T-helper 1 cell (primary cell): ENCODE measurements at places on chromosomes 2 and 18.

GRCh38 chr2:68860111-68860510, 11.1 kb downstream of the BMP10 start:
- DNase-seq: no peak

- no peak for DNase-seq
Observed at GRCh38 chr2:141497272-141497671, 633.5 kb downstream of the LRP1B start.

DNA sequence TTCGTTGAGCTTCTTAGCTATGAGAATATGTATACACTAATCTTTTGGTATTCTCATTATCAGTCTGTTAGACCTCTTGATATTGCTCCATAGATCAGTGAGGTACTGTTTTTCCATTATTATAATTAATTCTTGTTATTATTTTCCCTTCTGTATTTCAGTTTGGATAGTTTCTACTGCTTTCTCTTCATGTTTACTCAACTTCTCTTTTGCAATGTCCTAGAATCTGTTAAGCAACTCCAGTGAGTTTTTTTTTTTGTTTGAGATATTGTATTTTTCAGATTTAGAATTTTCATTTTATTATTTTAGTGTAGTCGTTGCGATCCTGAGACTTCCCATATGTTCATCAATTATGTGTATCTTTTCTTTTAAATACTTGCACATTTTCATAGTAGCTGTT, 260.8 kb downstream of the SETBP1 start:
- no peak for DNase-seq

DNA sequence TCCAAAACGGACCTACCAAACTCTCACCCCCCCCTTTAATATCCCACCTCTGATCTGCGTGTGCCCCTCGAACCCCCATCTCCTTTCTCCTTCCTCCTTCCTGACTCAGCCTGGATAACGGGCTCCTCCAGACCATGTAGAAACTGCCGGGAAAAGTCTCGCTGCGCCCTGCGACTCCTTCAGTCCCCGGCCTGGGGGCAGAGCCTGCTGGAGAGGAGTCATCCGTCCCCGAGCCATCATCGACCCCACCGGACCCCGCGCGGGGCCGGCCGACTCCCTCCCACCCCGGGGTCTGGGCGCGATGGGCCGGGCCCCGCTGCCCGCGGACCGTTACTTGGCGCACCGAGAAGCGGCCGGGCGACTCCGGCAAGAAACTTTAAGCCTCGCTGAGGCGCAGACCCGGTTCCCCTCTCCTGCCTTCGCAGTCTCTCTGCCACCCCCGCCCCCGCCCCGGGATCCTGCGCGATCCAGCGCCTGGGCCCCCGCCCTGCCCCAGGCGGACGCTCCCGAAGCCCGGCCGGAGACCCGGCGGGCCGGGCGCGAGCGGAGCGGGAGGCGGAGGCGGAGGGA, 3.4 kb downstream of the ZEB2 start:
- no peak for DNase-seq

DNA sequence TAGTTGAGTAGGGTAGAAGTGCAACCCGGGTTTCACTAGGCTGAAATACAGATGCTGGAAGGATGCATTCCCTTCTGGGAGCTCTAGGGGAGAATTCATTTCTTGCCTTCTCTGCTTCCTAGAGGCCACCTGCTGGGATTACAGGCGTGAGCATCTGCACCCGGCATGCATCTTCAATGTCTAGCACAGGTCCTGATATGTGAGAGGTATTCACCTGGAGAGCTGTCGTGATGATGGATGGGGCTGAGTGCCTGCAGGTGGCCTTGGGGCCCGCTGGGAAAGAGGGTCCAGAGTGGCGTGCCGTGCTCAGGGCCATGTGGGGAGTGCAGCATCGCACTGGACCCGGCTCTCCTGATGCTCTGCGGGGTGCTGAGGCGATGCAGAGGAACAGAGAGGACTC, 6.6 kb upstream of the NTSR2 start:
- DNase-seq: no peak

DNA sequence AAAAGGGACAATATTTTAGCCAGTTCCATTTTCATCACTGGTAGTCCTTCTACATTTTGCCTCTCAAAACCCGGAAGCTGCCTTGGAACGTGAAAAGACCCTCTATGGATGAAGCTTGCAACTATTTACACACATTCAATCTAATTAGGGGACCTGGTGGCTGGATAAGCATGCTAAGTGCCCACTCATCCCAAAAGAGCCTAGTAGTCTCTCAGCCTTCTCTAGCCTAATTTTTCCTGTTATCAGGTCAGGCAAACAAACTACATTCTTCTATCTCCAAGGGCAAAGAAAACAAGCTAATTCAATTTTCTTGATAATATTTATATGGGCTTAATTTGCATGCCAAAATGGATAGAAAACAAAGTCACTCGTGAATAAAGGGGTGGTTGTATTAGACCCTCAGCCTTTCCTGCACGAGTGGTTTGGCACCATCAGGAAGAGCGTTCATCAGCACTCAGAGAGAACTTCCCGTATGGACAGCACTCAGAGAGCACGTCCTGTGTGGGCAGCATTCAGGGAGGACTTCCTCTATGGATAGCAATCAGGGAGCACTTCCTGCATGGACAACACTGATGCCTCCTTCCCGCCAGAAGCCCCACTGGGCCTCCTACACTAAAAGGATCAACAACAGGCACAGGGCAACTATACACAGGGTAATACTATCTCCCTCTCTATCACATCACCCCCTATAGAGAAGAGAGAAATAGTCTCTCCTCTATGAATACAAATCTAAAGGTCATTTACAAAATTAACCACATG, 122.2 kb downstream of the RBMS1 start:
- DNase-seq: no peak

DNA sequence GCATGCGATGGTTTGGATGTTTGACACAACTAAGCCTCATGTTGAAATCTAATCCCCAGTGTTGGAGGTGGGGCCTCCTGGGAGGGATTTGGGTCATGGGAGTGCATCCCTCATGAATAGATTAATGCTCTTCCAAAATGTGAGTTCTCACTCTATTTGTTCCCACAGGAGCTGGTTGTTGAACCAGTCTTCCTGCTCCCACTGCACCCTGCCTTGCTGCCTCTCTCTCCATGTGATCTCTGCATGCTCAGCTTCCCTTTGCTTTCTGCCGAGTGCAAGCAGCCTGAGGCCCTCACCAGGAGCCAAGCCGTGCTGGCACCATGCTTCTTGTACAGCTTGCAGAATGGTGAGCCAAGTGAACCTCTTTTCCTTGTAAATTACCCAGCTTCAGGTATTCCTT, 206.8 kb downstream of the VAPA start:
- no peak for DNase-seq

DNA sequence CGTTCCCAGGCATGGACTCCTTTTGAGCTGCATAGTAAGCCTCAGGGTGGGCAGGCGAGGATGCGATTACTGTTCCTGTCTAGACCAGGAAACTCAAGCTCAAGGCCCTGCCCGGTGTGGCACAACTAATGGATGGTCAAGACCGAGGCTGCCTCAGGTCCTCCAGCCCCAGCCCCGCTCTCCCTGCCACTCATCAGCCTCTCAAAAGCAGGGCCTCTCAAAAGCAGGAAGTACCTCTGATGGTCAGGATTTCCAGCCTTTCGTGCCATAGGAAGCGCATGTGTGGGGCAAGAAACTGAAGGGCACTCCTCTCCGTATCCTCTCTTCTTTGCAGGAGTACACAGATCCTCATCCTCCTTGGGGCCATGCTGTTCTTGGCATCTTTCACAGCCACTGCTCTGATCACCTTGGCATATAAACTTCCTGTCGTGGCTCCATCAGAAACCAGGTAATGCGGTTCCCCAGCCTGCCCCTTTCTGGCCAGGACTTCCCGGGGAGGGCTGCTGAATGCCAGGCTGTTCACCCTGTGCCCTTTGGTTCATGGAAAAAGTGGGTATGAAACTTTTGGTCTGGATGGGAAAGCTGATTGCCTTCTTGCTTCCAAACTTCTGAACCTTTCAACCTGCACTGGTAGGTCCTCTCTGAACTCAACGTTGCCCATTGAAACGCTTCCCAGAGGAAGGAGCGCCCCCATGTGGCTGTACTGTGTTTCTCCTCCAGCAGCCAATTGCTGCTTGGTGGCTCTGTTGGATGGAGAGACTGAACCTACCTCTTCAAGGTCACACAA, 82.8 kb upstream of the SEC11C start:
- DNase-seq: no peak

DNA sequence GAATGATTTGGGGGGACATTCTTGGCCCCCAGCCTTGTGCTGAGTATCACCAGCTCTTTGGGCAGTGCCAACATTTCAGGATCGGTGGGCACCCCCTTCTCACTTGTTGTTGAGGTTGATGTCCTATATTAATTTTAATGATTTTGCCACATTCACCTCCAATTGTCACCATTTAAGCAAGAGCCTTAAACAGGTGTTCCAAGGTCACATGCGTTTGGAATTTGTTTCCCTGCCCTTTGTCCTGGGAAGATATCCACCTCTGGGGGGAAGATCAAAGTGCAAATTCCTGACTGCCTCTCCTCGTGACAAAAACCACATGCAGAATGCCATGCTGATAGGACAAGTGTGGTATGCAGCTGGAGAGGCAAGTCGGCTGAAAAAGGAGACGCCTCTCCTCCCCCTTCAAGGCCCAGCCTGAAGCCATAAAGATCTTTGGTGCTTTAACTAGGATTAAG, 72.5 kb upstream of the ID2 start:
- DNase-seq: no peak

GRCh38 chr2:70141902-70142589, 48.8 kb downstream of the C2orf42 start:
- no peak for DNase-seq

DNA sequence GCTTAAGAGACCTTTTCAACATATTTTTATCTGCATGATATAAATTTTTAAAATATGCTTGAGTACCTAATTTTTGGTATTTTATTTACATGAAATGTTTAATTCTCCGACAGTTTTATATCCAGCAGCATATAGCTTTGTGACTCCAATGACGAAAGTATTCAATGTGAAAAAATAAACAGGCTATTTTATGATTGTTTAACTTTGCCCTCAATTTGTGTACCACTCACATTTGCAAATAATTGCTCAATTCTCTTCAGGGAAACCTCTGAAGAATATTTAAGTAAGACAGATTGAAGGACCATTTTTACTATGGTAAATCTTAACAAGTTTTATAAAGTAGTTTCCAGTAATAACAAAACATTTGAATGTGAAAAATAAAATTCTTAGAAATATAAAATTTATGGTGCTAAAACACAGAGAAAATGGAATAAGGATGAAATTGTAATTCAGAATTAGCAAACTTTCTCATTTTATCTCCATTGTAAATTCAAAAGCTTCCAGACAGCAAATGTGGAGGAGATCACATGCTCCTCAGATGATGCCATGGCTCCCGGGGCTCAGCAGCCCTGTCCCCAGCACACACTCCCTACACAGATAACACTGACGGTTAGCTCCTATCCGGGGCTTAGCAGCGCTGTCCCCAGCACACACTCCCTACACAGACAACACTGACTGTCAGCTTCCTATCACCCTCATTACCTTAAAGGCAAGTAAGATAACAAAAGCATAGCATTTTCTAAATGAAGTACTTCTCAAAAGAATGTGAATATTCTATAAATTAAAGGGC, 39.7 kb downstream of the SH3YL1 start:
- DNase-seq: no peak

- DNase-seq: no peak
Observed at GRCh38 chr18:6406075-6406909, 8.4 kb downstream of the L3MBTL4 start.

DNA sequence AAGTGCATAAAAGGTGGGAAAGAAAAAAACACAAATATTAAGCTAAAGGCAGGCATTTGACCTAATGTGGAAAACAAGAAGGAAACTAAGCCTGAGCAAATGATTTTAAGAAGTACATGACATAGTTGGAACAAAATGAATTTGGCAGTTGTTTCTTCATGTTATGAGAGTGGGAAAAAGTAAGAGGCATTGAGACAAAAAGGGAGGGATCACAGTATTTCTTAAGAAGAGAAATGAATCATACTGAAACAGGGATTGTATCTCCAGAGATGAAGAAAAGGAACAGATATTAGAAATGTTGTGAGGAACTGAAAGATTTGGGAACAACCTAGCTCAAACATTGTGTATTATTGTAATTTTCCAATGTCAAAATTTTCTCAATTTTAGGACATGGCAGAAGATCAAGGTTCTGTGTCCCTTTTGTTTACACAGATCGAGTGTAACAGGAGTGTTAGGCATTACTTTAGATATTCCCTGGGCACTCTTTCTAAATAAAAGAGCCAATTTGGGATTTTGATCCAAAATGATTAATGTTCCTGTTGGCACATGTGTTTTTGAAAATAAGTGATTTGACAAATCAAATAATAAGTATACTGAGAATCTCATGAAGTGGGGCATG, 98.6 kb downstream of the CALCRL start:
- DNase-seq: no peak

DNA sequence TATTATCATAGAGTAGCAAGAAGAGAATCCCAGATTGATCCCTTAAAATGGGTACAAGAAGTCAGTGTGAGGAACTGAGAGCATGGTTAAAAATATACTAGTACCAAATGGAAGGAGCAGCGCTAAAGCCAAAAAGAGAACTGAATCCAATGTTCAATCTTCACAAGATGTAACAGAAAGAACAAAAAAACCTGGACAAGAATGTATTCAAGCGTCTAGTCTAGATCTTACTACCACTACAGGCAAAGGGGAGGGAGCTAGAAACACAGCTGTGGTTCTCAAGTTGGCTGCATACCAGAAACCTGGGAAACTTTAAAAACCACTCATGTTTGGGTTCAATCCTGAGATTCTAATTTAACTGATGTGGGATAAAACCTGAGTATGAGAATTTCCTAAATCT, 57.5 kb downstream of the PIAS2 start:
- DNase-seq: no peak

GRCh38 chr2:26980971-26981370, 10.5 kb downstream of the MAPRE3 start:
- no peak for DNase-seq

- no peak for DNase-seq
Observed at GRCh38 chr2:85719609-85720240, 25.6 kb downstream of the GNLY start.

DNA sequence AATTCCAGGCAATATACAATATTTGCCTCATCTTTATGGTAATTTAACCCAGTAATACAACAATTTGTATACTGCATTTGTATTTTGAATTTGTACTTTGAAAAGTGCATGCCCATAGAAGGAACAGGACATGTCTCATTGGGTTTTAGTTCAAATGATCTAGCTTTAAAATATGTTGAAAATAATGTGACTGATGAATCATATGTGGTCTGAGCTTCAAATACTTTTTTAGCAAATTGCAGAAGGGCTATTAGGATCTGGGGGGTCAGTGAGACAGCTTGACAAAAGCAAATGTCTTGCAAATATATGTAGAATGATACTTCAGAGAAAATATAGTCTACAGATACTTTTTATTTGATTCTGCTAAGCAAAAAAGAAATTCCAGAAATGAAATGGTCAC, 248.9 kb downstream of the DCC start:
- DNase-seq: no peak
